ENCODE measurements at places on chromosomes 3 and 15.

DNA sequence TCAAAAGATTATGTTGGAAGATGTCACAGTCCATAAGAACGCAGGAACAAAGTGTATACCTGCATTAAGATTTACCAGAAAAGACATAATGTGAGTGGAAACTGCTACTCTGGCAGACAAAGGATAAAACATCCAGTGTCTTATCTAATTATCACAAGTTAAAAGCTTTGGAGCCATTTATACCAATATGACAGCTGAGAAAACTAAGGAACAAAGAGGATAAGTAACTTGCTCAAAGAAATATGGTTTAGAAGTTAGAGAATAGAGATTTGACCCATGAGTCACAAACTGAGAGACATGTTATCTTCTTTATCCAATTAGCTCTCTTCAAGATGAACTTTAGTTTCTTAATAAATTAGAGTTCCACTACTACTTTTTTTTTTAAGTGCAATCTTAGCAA lies 1473.7 kb downstream of the OTOL1 start:
- DNase-seq = no peak

GRCh38 chr3:37574177-37574943 lies 287.3 kb upstream of the CTDSPL start:
- no peak for DNase-seq

- no peak for DNase-seq
Observed at GRCh38 chr15:67534360-67534759, 8.1 kb upstream of the MAP2K5 start.

- DNase-seq = no peak
Observed at GRCh38 chr3:16765661-16766060, 119.1 kb upstream of the PLCL2 start.

GRCh38 chr3:133593243-133593642 lies 19.8 kb downstream of the CDV3 start:
- DNase-seq = no peak

- no peak for DNase-seq
Observed at GRCh38 chr3:177106184-177106583, 91.1 kb downstream of the TBL1XR1 start.

GRCh38 chr15:39340903-39341645 lies 239.8 kb upstream of the THBS1 start:
- DNase-seq = no peak

- no peak for DNase-seq
Observed at GRCh38 chr3:38030126-38031021, 932 bp upstream of the PLCD1 start.

DNA sequence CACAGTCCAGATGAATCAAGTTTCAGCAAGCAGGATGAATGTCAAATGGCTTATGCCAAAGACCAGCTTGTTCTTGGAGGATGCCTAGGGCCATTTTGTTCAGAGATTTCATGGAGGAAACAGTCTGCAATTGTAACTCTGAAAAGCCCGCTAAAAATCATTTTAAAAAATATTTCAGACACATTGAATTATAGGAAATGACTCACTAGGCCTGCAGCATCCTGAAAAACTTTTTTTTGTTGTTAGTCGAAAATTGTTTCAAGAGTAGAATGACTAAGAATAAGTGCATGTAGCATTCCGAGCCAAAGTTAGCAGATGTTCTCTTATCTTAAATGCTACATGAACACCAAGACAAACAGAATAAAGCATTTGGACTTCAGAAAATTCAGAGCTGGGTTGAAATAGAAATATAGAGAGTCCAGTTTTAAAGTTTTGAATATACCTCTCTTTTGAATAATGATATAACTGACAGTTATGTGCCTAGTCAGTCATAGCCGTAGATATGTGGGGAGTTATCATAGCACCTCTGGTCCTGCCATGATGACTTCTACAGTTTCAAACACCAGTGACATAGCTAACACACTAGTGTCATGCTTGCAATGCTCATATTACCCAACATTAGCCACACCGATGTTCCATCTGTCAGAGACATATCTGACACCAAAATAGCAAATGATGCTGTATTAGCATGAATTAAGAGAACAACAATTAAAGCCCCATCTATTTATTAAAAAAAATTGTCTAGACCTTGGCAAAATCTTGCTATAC lies 1462.8 kb upstream of the GBE1 start:
- DNase-seq = no peak

GRCh38 chr3:103057003-103057402 lies 622.2 kb downstream of the ZPLD1 start:
- DNase-seq = no peak

GRCh38 chr3:133578548-133579191 lies 5.2 kb downstream of the CDV3 start:
- DNase-seq = no peak

GRCh38 chr3:38128303-38128655 lies 8.6 kb downstream of the ACAA1 start:
- DNase-seq = no peak

DNA sequence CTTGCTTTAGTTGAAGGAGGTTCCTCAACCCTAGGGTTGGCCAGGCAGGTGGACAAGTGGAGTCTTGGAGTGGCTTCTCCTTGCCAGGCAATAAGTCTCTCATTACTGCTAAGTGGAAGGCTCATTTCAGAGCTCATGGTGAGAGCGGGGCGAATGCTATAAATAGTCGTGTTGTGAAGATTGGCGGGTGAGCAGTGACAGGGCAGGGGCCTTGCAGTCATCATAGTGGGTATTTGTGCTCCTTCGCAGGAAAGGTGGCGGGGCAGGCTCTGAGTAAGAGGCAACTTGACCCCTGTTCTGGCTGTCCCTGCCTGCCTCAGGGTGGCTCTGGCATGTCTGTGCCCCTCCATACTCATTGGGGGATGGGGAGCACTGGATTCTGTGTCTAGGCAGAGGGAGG lies 8.7 kb upstream of the GRM2 start:
- DNase-seq = no peak

DNA sequence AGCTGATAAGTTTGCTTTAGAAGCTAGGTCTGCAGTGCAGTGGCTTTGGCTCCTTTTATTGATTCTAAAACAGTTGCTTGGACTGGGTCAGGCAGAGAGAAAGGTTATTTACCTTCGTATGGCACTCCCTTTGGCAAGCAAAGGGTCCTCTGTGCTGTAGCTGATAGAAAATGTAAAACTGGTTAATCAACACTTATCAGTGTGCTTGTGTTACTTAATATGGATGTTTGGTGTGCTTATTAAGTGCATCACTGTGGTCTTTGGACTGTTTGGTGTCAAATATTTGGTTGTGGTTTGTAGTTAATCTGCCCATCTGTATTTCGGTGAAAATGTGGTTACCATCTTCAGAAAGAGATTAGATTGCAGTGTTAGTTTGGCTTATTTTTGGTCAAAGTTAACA lies 16.0 kb downstream of the UBE2E2 start:
- no peak for DNase-seq

DNA sequence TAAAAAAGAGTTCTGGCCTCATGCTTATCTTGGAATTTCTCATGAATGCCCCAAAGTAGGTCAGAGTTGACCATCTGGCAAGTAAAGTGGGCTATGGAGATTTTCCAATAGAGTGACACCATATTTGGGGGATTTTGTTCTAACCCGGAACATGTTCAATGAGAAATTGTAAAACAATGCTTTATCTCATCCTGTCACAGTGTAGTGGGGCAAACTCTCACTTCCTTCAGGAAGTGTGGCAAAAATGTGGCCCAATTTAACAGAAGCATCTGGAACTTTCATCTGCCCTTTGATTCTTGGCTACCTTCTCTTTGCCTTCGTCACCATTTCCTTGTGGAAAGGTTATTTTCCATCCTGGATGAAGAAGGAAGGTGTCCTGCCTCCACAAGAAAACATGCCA lies 70.8 kb downstream of the ADAMTS9 start:
- DNase-seq = no peak

- no peak for DNase-seq
Observed at GRCh38 chr15:72604794-72605193, 49.7 kb upstream of the GOLGA6B start.

DNA sequence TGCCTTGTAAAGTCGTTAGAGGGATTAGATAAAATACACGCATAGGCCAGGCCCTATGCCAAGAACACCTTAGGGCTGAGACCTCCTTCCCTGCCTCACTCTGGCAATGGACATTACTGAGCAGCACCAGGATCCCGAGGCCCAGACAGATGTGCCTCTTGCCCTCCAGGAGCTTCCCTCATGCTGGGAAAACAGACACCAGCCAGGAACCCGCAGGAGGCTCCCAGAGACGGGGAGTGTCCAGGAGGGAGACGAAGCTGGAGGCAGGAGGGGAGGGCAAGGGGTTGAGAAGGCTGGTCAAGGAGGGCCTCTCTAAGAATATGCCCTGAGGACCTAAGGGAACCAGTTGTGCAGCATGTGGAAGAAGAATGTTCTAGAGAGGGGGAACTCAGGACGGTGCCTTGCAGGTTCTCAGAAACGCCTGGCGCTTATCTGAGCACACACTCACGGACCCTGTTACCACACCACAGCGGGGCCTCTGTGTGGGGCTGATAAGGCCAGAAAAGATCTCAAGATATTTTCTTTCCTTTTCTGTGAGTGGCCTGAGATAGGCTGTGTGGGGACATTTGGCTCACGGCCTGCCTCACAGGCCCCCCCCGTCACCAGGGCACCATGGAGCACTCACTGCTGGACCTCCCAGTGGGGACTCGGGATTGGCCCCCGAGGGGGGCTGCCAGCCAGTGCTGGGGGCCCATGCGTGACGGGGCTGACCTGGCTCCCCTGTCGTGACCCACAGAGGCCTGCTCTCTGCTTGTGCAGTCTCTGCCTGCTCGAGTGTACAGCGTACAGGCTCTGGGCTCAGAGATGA lies 22.0 kb upstream of the CYP11A1 start:
- DNase-seq = no peak

DNA sequence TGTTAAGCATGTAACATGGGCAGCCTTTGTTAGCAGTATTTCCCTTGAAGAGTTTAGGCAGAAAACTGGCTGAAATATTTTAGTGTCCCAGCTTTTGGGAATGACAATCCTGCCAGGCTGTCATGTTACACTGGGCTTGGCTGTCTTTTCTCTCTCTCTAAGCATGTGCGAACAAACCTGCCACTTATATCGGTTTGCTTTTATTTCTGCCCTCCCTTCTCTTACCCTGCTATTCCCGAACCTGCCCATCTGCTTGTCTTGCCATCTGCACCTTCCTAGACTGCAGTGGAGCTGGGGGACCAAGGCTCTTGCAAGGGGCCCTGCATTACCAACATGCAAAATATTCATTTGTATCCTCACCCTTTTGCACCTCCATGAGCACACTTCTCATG lies 339.6 kb downstream of the EPHB1 start:
- DNase-seq = no peak

GRCh38 chr3:37640636-37641375 lies 220.9 kb upstream of the CTDSPL start:
- no peak for DNase-seq

- DNase-seq = no peak
Observed at GRCh38 chr3:57727106-57727505, 29.0 kb upstream of the SLMAP start.

GRCh38 chr15:64524778-64525177 lies 64.4 kb downstream of the ZNF609 start:
- no peak for DNase-seq

DNA sequence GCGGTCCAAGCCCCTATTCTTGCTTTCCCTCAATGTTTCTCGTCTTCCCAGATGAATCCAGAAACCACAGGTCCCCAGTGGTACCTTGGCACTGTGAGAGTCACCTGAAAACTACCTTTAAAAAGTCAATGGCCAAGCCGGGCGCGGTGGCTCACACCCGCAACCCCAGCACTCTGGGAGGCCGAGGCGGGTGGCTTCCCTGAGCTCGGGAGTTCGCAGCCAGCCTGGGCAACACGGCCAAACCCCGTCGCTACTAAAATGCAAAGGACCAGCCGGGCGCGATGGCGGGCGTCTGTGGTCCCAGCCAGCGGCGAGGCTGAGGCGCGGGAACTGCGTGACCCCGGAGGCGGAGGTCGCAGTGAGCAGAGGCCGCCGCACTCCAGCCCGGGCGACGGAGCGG lies 285.9 kb downstream of the CHL1 start:
- DNase-seq = no peak

- no peak for DNase-seq
Observed at GRCh38 chr3:58868097-58868779, 181.6 kb downstream of the CFAP20DC start.

DNA sequence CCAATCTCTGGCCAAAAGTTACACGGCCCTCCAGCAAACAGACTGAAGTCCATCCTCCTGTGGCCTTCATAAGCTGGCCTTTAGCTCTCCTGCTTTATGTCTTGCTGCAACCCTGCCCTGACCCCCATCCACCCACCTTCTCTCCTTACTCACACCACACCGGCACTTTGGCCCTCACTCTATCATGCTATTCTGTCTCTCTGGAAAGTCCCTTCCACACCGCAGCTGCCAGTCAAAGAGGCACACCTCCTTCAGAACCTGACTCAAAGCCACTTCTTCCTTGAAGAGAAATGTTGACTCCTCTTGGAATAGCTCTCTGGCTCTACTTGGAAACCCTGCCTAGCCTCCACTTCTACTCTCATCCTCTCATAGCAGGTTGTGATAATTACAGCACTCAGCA lies 4.5 kb downstream of the GPR156 start:
- no peak for DNase-seq

DNA sequence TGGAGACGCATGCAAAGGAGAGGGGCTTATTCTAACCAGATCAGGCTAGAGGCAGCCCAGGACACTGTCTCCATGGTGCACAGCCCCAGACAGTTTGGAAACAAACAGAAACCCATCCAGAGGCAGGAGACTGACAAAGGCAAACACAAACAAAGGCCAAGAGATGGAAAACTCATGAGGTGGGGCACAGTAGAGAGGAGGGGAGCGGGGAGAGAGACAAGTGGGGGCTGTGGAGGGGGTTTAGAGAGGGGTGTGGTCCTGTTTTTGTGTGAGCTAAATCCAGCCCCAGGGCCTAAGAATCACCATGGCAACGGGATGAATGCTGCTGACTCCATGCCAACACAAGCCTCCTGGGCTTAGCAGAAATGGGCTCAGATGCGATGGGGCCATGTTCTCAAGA lies 32.3 kb downstream of the PARP16 start:
- no peak for DNase-seq

GRCh38 chr3:141763088-141763750 lies at the start of gene GRK7:
TSS of gene GRK7 (plus strand) at chr3:141763408. CDS start at chr3:141778285, 14,877 bp downstream.
- no peak for DNase-seq
